Gastroesophageal sphincter (tissue), 4 donors: ENCODE measurements at places on chromosomes 2 and 18. TPM values are rescaled to one million over a fixed set of nuclear protein-coding genes. Genes with fewer than 3 reads are reported as not detected.

DNA sequence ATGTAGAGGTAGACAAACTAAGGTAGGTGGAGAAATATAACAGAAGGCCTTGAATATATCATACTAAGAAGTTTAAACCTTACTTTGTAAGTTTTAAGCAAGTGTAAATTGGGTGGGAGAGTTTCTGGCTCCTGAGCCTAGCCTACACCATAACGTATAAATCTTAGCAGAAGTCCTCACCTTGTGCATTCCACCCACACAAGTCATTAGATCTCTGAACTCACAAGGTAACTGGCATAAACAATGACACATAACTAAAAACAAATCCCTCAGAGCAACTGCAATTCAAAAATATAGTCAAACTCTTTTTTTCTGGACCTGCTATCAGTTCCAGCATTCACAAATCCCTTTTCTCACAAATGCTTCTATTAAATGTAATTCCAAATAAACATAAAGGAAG, 9.4 kb downstream of the REV1 start:
- ATAC-seq = no peak

DNA sequence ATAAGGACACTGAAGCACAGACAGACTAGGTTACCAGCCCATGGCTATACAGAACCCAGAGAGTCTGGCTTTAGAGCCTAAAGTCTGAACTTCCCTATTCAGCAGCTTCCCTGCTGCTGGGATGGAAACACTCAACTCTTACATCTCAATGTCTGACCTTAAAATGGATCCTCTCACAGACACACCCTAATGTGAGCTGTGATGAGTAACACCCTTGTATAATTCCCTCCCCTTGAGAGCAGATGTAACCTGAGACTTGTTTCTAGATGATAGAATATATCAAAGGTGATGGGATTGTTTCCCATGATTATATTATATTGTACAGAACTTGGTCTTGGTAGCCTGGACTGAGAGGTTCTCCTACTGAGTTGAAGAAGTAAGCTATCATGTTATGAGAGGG, 577.1 kb upstream of the KLHL29 start:
- no peak for ATAC-seq

GRCh38 chr2:39608686-39609441, 56.9 kb upstream of the TMEM178A start:
- no peak for ATAC-seq

- no peak for ATAC-seq
Observed at GRCh38 chr18:59379772-59380522, 20.9 kb upstream of the LMAN1 start.

GRCh38 chr2:192277494-192278109, 82.9 kb upstream of the TMEFF2 start:
- ATAC-seq = no peak

- ATAC-seq = no peak
Observed at GRCh38 chr18:58452454-58453166, 176.3 kb downstream of the ALPK2 start.

GRCh38 chr18:9684881-9685614, 23.1 kb upstream of the RAB31 start:
- ATAC-seq = peak; percentile 42

DNA sequence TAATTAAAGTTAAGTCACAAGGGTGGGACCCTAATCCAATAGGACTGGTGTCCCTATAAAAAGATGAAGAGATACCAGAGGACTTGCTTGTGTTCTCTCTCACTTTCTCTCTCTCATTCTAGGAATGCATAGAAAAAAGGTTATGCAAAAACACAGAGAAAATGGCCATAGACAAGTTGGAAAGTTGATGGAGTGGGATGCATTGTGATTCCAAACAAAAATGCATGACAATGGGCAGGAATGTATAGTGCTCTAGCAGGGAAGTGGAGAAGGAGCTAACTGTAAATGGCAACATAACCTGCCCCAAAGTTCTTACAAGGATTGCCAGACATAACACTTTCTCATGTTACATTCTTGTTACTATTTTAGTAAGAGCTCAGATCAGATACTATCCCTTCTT, 301.6 kb upstream of the LRATD1 start:
- ATAC-seq = no peak

DNA sequence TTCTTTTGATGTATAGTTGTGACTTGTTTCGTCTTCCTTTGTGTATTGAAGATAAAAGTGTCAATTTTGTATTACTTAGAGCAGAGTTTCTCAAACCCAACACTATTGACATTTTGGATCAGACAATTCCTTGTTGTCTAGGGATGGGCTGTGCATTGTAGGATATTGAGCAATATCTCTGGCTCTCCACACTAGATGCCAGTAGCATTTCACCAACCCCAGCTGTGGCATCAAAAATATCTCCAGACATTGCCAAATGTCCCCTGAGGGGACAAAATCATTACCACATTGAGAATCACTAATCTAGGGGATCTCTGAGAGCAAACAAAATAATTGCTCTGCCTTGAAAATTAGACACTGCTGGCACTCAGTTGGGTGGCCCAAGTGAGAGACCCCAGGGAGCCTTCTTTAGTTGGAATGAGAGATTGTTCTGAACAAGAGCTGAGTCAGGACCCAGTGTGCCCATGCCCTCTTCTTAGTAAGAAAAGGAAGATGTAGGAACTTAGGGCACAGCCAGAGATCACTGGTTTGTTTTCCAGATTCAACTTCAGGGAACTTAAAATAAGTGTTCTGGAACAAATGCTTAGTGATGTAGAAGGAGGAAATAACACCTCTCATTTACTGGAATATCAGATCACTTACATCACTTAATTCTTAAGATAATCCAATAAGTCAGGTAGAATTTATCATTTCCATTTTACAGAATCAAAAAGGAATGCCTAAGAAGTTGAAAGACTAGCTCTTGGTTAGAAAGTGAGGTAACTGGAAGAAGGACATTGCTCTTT, 466.6 kb upstream of the TNP1 start:
- ATAC-seq = no peak

GRCh38 chr2:32427672-32428610, 71.1 kb downstream of the BIRC6 start:
- no peak for ATAC-seq

- ATAC-seq = no peak
Observed at GRCh38 chr18:31206071-31206470, 43.4 kb upstream of the DSC1 start.

Gene SYT4
- 0.16 TPM for total RNA-seq

Gene LANCL1
- 33.0 TPM for total RNA-seq

Gene IL36G
- 1.8 TPM for total RNA-seq

DNA sequence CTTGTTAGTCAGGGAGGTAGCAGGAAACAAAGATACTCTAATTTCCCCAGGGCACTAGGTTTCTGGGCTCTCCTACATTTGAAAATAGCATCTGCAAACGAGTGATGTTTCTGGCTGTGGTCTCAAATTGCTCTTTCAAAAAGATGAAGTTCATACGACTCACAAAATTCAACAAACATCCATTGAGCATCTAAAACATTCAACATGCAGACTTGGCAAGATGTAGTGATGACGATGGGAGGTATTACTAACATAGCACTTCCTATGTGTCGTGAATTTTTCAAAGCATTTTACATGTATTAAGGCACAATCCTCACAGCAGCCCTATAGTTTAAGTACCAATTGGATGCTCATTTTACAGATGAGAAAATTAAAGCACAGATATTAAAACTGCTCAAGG, 5.2 kb downstream of the CCBE1 start:
- ATAC-seq = no peak

Gene STPG4
- total RNA-seq = not detected

GRCh38 chr2:189379287-189379630, 62.0 kb upstream of the WDR75 start:
- no peak for ATAC-seq
